Activated naive CD8-positive, alpha-beta T cell treated with anti-CD3 and anti-CD28 coated beads, Interleukin-2, amount 50 U/mL, for 24 hours (primary cell): ENCODE measurements at places on chromosomes 1 and 21.

DNA sequence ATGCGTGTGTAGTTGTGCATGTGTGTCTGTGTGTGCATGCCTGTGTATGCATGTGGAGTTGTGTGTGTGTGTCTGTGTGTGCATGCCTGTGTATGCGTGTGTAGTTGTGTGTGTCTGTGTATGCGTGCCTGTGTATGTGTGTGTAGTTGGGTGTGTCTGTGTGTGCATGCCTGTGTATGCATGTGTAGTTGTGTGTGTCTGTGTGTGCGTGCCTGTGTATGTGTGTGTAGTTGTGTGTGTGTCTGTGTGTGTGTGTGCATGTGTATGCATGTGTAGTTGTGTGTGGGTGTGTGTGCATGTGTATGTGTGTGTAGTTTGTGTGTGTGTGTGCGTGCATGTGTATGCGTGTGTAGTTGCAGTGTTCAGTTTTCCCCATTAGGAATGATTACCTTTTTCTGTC, 162.0 kb downstream of the URB2 start:
- no peak for DNase-seq

- no peak for DNase-seq
Measured at GRCh38 chr1:214241060-214241459, 39.9 kb upstream of the SMYD2 start.

DNA sequence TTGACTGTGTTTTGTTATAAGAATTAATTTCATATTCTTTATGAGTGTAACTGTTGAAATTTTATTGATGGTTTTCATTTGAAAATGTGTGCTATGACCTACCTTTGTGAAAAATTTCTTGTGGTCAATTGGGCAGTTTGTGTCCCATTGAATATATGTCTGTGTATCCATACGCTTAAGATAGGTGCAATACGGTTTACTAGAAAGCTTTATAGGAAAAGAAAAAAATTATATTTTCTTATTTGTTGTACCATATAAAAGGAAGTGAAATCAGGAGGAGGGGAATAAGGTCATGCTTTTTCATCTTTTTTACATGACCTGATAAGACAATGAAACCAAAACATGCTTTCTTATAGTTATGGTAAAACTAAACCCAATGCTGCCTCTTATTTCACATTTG, 807.7 kb downstream of the USP25 start:
- no peak for DNase-seq

GRCh38 chr1:162135271-162135775, 65.8 kb downstream of the NOS1AP start:
- DNase-seq = no peak

GRCh38 chr1:2534687-2535441, 4.8 kb upstream of the HES5 start:
- no peak for DNase-seq

GRCh38 chr1:119554183-119554582, 47.2 kb downstream of the HSD3B1 start:
- DNase-seq = no peak

DNA sequence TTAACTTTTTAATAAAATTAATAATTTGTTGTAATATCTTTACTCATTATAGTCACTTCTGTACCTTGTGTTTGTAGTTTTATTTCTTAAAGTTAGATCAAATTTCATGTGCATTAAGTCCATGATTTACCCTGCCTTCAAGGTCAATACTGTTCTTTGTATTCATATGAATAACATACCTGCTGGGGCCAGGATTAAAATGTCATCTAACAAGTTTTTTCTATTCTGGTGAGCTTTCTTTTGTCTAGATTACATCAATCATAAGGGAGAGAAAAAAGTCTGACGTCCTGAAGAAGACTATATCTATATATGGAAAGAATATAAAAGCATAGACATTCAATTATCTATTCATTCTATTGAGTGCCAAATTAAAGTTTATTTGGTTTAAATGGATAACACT, 232.6 kb downstream of the COL11A1 start:
- DNase-seq = no peak

DNA sequence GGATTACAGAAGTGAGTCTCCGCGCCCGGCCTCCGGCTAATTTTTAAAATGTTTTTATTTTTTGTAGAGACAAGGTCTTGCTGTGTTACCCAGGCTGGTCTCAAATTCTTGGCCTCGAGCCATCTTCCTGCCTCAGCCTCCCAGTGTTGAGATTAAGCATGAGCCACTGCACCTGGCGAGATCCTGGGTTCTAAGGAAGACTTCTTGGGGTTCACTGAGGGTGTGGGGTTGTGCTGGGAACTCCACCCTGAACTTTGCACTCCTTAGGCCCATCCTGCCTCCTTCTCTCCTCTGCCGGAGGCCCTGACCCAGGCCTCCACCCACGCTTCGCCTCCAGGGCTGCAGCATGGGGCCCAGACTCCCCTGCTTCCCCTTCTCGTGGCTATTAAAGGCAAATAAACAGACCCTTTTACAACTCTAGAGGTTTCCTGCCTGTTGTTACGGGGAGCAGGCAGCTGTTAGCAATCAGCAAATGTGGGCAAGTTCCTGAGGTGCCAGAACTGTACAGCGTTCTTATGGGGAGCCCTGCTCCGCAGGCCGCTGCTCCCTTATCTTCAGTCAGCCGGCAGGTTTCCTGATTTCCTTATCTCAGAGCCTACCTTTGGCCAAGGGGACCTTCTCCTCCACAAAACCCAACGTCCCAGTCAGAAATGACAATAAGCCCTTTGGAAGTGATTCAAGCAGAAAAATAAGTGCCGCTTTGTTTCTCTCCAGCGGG, 41.0 kb upstream of the LIN9 start:
- no peak for DNase-seq

DNA sequence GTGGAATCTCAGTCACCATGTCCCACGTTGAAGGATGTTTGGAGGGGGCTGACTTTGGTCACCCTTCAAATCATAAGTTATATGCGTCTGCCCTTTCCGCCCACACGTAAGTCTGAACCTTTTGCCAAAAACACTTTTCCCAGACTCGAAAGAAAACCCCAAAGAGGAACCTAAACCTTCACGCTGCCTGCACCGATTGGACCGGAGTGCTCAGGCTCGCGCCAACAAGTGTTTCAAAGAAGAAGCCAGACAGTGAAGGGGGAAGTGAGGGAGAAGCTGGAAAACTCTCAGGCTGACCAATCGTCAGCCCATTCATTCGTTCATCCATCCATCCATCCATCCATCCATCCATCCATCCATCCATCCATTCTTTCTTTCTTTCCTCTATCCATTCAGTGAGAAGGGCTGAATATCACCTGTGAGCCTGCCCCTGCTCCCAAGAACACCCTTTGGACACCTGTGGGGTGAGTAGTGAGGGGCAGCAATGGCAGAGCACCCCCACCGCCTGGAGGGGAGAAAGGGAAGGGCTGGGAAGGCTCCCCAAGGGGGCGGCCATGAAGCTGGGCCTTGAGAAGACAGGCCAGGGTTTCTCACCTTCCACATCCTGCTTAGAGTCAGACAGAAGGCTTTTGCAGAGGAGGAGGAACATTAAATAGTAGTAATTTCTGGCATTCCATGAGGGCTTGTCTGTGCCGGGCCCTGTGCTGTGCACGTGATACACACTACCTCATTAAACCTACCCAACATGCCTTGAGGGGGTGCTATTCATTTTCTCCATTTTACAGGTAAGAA, 27.1 kb upstream of the RUNX3 start:
- no peak for DNase-seq

DNA sequence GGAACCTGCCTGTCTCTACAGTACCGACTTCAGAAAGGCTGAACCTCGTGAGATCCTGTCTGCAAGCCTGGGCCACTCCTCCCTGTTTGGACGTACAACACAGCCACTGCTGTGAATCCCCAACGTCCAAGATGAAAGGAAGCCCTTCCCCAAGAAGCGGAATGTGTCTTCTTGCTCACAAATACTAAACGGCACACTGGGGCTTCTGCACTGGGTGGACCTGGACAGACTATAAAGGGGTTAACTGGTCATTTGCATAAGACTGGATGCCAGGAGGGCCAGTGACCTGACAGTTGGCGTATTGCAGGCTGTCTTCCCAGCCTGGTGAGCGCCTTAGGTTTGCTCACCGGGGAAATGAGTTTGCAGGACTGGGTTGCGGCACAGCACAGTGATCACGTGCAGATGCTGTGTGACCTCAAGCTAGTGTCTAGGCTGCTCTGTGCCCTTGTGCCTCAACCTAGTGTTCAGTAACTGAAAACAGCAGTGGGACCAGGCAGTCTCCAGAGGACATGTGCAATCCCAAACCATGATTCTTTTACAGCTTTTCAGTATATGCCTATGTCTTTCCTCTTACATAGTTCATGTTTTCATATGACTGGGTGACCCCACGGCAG, 19.5 kb upstream of the AJAP1 start:
- no peak for DNase-seq

GRCh38 chr1:64161357-64161941, 42.0 kb upstream of the UBE2U start:
- no peak for DNase-seq

DNA sequence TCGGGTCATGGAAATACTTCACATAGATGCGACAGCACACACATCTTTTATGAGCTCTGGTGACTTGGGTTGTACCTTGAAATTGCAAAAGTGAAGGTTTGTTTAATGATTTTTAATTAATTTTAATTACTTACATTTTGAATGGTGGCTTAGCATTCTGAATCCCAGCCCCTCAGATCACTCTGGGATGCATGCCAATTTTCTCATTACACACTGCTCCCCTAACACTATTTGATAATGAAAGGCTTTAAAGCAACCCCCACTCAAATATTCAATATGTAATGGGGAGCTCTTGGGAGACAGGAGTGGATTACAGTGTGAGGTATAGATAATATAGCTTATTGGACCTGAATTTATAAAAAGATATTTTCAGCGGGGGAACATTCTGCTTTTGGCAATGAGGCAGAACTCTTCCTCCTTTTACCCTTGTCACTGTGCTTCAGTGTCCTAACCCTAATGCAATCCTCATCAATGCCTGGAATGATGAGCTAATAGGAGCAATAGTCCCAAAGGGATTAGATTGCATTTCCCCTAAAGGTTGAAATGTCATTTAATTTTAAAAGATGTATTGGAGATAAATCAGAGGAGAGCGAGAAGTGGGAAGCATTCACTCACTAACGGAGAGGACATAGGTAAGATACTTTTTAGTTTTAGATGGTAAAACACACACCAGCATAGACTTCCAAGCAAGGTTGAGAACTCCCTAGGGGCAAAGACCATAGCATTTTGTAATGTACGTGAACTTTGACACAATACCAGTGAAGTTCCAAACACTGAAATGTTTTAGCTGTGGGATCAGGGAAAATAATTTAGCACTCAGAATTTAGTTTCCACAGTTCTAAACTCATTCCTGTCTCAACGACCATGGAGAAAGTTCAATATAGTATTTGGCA, 384.1 kb upstream of the PLXNA2 start:
- DNase-seq = no peak

DNA sequence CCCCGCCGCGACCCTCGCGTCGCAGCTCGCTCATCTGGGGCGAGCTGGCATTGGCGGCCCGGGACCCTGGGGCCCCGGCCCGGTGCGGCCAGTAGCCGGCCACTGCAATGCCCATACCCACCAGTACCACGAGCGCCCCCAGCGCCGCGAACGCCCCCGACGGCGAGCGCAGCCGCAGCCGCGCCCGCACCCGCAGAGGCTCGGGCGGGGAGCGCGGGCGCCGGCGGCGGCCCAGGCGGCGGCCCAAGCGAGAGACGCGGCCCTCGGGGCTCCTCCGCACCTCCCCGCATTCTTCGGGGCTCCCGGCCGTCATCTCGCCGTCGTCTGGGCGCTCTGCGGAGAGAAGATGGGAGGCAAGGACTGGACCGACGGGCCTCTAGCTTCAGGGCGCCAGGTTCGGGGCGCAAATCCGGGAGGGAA, 2.2 kb downstream of the TMEM200B start:
- no peak for DNase-seq

DNA sequence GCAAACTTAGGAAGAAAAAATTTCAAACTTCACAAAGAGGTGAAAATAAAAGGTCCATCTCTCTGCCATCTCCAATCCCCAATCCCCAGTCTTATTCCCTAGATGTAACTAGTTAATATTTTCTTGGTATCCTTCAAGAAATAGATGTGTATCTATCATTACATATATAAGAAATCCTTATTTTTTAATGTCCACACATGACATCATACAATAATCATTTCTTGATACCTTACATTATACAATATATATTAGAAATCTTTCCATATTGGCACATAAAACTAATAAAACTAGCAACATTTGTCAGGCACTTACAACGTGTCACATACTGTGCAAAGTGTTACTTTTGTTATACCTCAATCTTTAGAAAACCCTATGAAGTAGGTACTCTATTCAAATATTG, 16.2 kb downstream of the DOCK7 start:
- DNase-seq = no peak

DNA sequence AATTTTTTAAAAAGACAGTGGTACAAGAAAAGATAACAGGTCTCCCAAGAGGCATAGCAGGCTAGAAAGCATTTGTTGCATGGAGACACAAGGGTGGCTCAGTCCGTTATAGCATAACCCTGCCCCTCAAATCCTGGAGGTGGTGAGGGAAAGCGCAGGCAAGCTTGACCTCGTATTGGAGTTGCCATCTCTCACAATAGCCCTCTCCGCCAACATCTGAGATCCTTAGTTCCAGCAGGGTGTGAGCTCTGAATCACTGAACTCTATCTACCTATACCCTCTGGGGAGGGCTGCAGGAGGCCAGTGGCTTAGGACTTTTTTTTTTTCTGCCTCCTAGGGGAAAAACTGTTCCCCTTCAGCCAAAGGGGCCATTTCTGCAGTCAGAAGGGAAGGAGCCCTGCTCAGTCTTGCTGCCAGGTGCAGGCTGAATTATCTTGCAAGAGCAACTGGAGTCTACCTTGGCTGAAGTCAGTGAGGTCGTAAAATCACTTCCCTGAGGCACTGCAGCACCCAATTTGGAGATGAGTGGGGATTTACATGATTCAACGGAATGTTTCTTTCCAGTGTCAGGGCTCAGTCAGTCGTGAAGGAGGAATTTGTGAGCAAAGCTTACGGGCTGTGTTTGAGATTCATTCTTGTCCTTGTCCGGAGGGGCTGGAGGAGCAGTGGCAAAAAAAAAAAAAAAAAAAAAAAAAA, 17.2 kb upstream of the C8A start:
- DNase-seq = no peak

GRCh38 chr1:183873642-183874041, 68.7 kb downstream of the RGL1 start:
- DNase-seq = no peak

- no peak for DNase-seq
Measured at GRCh38 chr1:82161700-82162141, 361.0 kb downstream of the ADGRL2 start.

- no peak for DNase-seq
Measured at GRCh38 chr1:162541619-162542141, 19.8 kb upstream of the UAP1 start.
